ENCODE measurements at places on chromosomes 6 and 20.

DNA sequence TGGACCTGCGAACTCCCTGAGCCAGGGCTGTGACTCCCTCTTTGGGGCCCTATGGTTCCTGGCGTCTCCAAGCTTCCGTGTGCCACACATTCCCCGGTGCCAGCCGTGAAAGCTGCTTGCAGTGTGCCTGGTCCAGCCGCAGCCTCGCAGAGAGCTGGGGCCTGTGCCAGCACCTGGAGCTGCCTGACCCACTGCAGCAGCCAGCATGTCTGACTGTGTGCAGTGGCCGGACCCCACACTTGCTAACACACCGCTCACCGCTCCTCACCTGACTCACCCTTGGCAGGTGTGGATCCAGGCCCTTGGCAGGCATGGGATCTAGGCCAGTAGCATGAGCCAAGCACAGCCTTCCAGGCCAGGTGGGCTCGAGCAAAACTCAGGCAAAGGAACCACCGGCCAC lies 227.5 kb downstream of the OTOR start:
- no peak for DNase-seq

DNA sequence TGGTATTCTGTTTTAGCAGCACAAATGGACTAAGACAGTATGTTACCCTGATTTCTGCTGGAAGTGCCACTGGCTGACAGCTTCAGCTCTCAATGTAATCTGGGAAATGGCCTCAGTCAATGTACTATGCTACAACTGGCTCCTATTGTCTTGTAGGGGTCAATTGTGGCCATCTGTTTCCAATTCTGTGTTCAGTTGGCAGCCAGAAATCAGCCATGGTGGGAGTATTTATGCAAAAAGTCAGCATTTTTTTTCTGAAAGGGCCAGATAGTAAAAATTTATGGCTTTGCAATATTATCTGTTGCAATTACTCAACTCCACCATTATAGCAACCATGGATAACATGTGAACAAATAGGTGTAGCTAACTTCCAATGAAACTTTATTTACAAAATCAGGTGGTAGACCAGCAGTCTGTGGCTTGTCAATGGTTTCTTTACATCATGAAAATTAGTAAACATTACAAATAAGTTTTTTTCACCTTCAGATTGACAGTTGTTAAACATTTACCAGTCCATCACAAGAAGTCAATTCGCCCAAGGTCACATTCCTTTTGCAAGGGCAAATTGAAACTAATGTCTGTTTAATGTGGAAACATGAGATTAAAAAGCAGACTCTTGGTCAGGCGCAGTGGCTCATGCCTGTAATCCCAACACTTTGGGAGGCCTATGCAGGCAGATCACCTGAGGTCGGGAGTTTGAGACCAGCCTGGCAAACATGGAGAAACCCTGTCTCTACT lies 58.3 kb upstream of the TSHZ2 start:
- no peak for DNase-seq

- DNase-seq, result no peak
Observed at GRCh38 chr6:9332241-9332780, 897.0 kb upstream of the SLC35B3 start.

DNA sequence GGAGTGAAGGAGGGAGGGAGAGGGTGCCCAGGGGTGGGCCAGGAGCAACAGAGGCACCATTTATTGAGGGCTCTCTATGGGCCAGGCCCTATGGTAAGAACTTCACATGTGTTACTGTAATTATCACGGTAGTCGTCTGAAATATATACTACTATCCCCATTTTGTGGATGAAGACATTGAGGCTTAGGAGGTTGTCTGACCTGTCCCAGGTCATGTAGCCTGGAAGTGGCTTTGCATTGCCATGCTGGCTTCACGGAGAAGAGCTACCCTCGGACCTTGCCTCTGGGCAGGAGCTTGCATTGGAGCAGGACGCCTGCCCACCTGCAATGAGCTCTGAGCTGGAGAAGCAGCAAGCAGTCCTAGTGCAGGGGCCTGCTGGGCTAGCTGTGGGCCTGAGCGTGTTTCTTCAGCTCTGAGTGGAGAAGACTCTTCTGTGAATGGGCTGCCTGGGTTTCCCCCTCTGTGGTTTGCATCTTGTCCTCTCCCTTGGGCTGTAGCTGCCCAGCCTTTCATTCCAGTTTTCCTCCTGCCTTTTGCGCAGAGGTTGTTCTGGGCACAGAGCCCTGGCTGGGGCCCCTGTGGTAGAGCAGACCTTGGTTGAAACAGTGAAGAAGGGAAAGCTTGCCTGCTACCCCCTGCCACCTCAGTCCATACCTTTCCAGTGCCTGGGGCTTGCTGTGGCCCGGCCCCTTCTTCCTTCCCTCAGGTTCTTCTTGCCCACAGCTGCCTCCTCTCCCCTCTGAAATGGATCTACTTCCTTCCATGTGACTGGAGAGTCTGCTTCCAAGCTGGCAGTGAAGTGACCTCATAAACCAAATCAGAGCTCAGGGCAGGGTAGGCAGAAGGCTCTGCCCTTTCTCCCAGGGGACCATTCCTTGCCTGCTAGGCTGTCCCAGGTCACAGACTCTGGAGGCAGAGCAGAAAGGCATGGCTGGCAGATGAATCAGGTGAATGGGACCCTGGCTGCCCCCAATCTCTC lies 24.1 kb upstream of the SRF start:
- no peak for DNase-seq

DNA sequence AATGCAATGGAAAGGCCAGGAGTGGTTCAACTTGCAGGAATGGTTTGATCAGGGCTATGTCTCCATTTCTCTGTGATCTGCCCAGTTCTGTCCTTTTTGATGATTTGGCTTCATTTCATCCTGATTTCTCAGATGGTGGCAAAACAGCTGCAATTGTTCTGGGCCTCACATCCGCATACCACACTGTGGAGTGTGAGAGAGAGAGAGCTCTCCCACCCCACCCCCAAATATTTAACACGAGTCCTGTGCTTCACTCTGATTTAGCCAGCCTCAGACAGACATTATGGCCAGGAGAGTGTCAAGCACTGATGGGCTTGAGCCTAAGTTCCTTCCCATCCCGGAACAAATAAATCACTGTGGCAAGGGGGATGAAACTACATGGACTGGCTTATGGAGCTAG lies 284.6 kb downstream of the CDC5L start:
- DNase-seq, result no peak

DNA sequence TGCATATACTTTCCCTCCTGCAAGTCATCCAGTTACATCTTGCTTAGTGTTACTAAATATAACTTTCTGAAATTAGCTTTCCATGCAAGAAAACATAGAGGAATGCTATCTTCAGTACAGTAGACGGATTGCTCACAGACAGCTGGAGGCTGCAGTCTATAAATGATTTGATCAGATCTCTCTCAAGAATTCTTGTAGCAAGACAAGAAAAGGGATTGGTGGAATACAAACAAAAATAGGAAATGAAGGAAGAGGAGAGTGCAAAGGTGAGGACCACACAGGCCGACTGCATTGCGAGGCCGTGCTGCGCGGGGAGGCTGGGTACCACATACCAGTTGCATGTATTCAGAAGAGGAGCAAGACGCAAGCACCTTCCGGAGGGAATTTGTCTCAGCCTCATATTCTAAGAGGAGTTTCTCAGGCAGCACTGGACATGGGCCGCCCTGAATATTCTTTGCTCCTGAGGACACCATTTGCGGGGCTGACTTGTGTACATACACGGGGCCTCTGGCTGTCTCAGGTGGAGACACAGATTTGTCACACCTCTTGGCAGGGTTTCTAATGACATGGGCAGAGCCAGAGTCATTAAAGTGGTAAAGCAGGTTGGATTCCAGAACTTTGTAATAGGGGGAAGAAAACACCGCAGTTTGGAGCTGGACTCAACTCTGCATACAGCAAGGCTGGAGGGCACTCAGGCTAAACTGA lies 22.7 kb upstream of the KIF25 start:
- DNase-seq, result no peak

Data from fibroblast of pulmonary artery (primary cell).